ENCODE measurements at places on chromosomes 5 and 9.

DNA sequence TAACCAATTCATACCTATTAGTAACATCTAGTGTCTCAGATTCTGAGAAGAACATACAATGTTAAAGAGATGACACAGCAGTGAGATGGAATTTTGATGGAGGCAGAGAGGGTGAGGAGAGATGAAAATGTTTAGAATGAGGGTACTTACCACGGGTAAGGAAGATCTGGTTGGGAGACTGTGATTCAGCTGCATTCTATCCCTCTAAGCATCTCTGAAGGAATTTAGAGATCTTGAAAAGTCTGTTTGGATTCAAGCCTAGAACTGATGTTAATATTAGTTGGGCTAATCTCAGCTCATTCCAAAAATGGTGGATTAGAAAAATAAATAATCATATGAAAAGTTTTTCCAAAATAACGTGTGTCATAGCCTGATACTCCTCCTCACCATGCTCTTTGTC is 191.5 kb upstream of the CLINT1 start:
- DNase-seq, result no peak

- DNase-seq, result peak; percentile 66
Observed at GRCh38 chr9:120925535-120926396, 830 bp downstream of the TRAF1 start.

- DNase-seq, result no peak
Observed at GRCh38 chr5:124454081-124454480, 292.4 kb downstream of the ZNF608 start.

- no peak for DNase-seq
Observed at GRCh38 chr9:2493109-2493508, 128.5 kb upstream of the VLDLR start.

- DNase-seq, result no peak
Observed at GRCh38 chr9:117787746-117788145, 83.5 kb downstream of the TLR4 start.

GRCh38 chr9:85716031-85716877 is 25.5 kb downstream of the AGTPBP1 start:
- no peak for DNase-seq

DNA sequence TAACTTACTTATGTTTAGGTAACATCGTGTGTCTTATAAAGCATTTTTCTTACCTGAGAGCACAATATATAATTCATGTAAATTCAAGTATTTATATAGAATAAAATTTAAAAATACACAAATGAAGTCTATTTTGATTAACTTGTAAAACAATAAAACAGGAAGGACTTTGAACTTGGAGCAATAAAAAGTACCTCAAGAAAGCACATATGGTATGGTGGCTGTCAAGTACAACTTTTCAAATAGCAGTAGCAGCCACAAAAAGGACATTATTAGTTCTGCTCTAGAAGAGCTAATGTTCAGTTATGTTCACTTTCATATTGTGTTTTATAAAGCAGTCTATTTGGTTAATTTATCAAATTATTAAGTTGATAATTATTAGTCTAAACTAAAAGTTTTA is 31.4 kb downstream of the SLF1 start:
- DNase-seq, result no peak

GRCh38 chr9:92147852-92148180 is 32.6 kb upstream of the SPTLC1 start:
- DNase-seq, result no peak
